ENCODE measurements at places on chromosomes 5 and 9. TPM values are rescaled to one million over a fixed set of nuclear protein-coding genes. Genes with fewer than 3 reads are reported as not detected.

GRCh38 chr9:78620303-78620702, 323.4 kb downstream of the PSAT1 start:
- no peak overlapping the region for H3K4me3 ChIP-seq
- H3K36me3 ChIP-seq, result no peaks in the 10 kb centered on the region
- H3K27ac ChIP-seq, result no peak overlapping the region
- H3K27me3 ChIP-seq, result no peaks in the 10 kb centered on the region
- H3K4me1 ChIP-seq, result no peaks in the 10 kb centered on the region

GRCh38 chr9:5392285-5392684, 45.4 kb downstream of the PLGRKT start:
- no peak overlapping the region for H3K27ac ChIP-seq
- no peak for DNase-seq
- no peak overlapping the region for H3K4me3 ChIP-seq
- no peaks in the 10 kb centered on the region for H3K36me3 ChIP-seq
- peaks cover 12% of the 10 kb centered on the region for H3K4me1 ChIP-seq
- no peaks in the 10 kb centered on the region for H3K27me3 ChIP-seq

GRCh38 chr5:54673523-54674225, 156.1 kb downstream of the SNX18 start:
- H3K27me3 ChIP-seq, result no peaks in the 10 kb centered on the region
- H3K4me3 ChIP-seq, result no peak overlapping the region
- DNase-seq, result peak; percentile 94
- H3K4me1 ChIP-seq, result peaks cover 50% of the 10 kb centered on the region
- no peaks in the 10 kb centered on the region for H3K36me3 ChIP-seq

DNA sequence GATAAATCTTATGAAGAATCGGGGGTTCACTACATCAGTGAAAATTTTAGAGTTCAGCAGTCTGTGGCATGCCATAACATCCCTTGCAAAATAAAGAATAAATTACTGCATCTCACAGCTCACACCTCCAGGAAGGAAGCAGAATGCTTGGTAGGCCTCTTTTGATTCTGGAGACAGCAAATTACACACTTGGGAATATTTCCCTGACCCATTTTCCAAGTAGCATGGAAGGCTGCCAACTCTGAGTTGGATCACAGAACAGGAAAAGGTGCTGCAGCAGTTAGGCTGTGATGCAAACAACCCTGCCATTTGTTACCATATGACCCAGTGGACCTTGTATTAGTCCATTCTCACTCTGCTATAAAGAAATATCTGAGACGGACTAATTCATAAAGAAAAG, 293.5 kb downstream of the ASTN2 start:
- no peaks in the 10 kb centered on the region for H3K4me1 ChIP-seq
- no peak overlapping the region for H3K4me3 ChIP-seq
- no peak overlapping the region for H3K27ac ChIP-seq
- no peaks in the 10 kb centered on the region for H3K27me3 ChIP-seq
- DNase-seq, result no peak

DNA sequence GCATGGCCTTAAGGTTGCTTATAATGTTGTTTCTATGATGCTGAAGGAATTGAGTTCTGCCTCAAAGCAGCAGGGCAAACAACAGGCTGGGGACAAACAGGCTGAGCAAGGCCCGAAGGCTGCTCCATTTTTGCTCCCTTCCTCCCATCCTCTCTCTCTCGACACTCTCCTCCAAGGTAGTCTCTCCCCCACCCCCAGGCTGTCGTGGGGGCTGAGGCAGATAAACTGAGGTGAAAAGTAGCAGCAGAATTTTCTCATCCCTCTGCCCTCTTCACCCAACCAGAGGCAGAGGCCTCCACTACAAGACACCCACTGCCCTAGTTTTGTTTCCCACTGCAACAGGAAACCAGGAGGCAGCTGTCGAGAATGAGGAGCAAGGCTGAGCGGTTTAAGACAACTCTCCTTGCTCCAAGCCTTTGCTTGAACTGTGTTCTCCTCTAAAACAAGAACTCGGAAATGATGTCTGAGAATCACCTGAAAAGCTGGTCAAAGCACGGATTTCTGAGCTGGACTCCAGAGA, 13.5 kb upstream of the GNA14 start:
- no peaks in the 10 kb centered on the region for H3K36me3 ChIP-seq
- no peaks in the 10 kb centered on the region for H3K4me1 ChIP-seq
- no peaks in the 10 kb centered on the region for H3K27me3 ChIP-seq
- DNase-seq, result no peak

GRCh38 chr5:87403409-87403808, 9.3 kb downstream of the CCNH start:
- no peaks in the 10 kb centered on the region for H3K27me3 ChIP-seq
- H3K27ac ChIP-seq, result no peak overlapping the region
- DNase-seq, result no peak
- peaks cover 75% of the 10 kb centered on the region for H3K4me1 ChIP-seq
- no peak overlapping the region for H3K4me3 ChIP-seq

- peaks cover 40% of the 10 kb centered on the region for H3K4me1 ChIP-seq
- H3K36me3 ChIP-seq, result no peaks in the 10 kb centered on the region
- no peak overlapping the region for H3K4me3 ChIP-seq
- no peaks in the 10 kb centered on the region for H3K27me3 ChIP-seq
Observed at GRCh38 chr5:170393235-170393634, 4.1 kb upstream of the KCNMB1 start.

DNA sequence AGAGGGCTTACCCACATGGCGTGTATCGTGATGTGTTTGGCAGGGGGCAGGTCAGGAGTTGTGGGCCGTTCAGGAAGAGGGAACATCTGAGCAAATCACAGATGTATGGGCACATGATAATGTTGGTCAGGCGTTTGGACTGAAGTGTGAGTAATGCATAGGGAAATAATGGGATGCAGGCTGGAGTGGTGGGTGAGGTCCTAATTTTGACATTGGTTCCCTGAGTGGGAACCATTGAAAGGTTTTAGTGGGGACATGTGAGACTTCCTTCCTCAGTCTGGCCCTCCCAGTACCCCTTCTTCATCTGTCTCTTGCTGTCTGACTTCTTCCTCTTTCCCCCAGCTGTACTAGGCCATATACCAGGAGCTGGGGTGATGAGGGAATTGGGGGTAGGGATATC, 7.6 kb downstream of the OTULIN start:
- no peak for DNase-seq
- no peak overlapping the region for H3K4me3 ChIP-seq
- no peak overlapping the region for H3K27ac ChIP-seq
- H3K36me3 ChIP-seq, result peaks cover 4% of the 10 kb centered on the region
- H3K4me1 ChIP-seq, result peaks cover 83% of the 10 kb centered on the region

DNA sequence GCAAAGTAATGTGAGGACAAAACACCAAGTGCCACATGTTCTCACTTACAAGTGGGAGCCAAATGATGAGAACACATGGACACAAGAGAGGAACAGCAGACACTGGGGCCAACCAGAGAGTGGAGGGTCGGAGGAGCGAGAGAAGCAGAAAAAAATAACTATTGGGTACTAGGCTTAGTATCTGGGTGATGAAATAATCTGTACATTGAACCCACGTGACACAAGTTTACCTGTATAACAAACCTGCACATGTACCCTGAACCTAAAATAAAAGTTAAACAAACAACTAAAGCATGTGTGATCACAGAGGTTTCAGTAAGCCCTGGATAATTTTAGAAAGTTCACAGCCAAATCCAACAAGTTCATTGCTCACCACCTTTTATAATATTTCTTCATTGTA, 160.1 kb downstream of the TENT4A start:
- no peaks in the 10 kb centered on the region for H3K4me1 ChIP-seq
- no peak for DNase-seq
- H3K36me3 ChIP-seq, result no peaks in the 10 kb centered on the region
- H3K4me3 ChIP-seq, result no peak overlapping the region
- no peaks in the 10 kb centered on the region for H3K27me3 ChIP-seq
- H3K27ac ChIP-seq, result no peak overlapping the region

- H3K4me1 ChIP-seq, result peaks cover 19% of the 10 kb centered on the region
- no peak overlapping the region for H3K27ac ChIP-seq
- no peaks in the 10 kb centered on the region for H3K27me3 ChIP-seq
- no peak for DNase-seq
- no peaks in the 10 kb centered on the region for H3K36me3 ChIP-seq
Observed at GRCh38 chr5:141965071-141965470, 3.8 kb upstream of the RNF14 start.

GRCh38 chr9:93652604-93653592, 76.5 kb downstream of the PHF2 start:
- DNase-seq, result peak; percentile 62
- no peak overlapping the region for H3K27ac ChIP-seq
- H3K36me3 ChIP-seq, result peaks cover 4% of the 10 kb centered on the region

- no peak overlapping the region for H3K27ac ChIP-seq
- peak; percentile 1 for DNase-seq
- H3K4me1 ChIP-seq, result peaks cover 10% of the 10 kb centered on the region
- H3K36me3 ChIP-seq, result no peaks in the 10 kb centered on the region
Observed at GRCh38 chr5:172638209-172638768, 2.8 kb upstream of the NEURL1B start.

GRCh38 chr5:111214052-111214742, 10.0 kb upstream of the CAMK4 start:
- H3K27me3 ChIP-seq, result no peaks in the 10 kb centered on the region
- no peaks in the 10 kb centered on the region for H3K4me1 ChIP-seq
- H3K36me3 ChIP-seq, result no peaks in the 10 kb centered on the region
- H3K27ac ChIP-seq, result no peak overlapping the region
- DNase-seq, result no peak

GRCh38 chr5:172187118-172188032, 649 bp downstream of the STK10 start:
- peak overlapping the region; percentile 96 for H3K27ac ChIP-seq
- peak overlapping the region; percentile 80 for H3K4me3 ChIP-seq
- H3K4me1 ChIP-seq, result peaks cover 49% of the 10 kb centered on the region

DNA sequence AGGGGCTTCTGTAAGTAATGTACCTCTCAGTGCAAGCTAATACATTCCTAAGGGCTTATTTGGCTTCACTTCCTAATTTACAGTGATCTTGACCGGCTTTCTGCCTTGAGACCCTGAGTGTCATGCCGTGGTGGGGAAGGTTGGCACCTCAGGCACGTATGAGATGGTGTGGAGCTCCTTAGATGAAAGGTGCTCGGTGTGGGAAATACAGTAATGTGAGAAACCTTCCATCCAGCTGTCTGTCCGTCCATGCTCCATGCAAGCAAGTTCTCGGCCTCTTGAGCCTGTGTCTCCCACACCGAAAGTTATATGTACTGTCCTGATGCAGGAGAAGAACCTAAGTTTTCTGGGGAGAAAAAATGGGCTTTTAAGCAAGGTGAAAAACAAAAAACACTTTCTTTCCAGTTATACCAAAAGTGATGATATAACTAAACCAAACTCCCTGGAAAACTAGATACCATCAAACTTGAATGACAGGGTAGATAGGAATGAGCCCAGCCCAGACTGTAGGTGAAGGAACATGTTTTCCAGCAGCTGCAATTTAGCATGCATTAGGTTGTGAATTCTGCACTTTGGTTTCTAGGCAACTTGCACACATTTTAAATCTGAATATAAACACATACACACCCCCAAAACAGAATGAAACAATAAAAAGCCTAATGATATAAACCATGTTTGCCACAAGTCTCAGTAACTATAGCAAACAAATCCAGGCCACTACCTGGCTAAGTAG, 279.6 kb downstream of the FANCC start:
- H3K36me3 ChIP-seq, result peaks cover 4% of the 10 kb centered on the region
- H3K27ac ChIP-seq, result no peak overlapping the region
- no peaks in the 10 kb centered on the region for H3K27me3 ChIP-seq
- DNase-seq, result no peak
- no peak overlapping the region for H3K4me3 ChIP-seq

DNA sequence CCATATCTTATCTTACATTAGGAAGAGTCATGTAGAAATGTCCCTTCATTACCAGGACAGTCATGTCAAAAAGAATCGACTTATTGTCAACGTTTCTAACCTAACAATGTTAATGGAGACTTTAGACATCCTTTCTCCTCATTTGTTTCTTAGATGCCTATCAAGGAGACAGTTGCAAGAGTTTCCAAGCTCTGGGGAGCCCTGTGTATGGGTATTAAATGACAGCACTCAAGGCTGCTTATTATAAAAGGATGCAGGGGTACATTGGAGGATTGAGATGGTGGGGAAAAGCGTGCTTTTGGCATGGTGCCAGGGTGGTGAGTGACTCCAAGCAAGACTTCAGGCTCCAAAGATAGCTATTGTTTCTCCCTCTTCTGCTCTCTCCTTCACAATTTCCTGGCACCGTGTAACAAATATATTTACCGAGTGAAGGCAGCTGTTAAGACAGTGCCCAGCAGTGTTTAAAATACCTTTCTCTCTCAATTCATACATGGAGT, 461.3 kb upstream of the CLINT1 start:
- H3K4me1 ChIP-seq, result no peaks in the 10 kb centered on the region
- no peak overlapping the region for H3K27ac ChIP-seq
- no peak overlapping the region for H3K4me3 ChIP-seq
- no peaks in the 10 kb centered on the region for H3K27me3 ChIP-seq
- H3K36me3 ChIP-seq, result no peaks in the 10 kb centered on the region
- DNase-seq, result no peak

GRCh38 chr5:161548487-161549094, 2.1 kb upstream of the GABRB2 start:
- H3K36me3 ChIP-seq, result no peaks in the 10 kb centered on the region
- H3K27ac ChIP-seq, result no peak overlapping the region
- DNase-seq, result no peak
- no peak overlapping the region for H3K4me3 ChIP-seq
- H3K4me1 ChIP-seq, result peaks cover 15% of the 10 kb centered on the region

- H3K27ac ChIP-seq, result no peak overlapping the region
- peaks cover 36% of the 10 kb centered on the region for H3K27me3 ChIP-seq
- DNase-seq, result peak; percentile 68
- no peak overlapping the region for H3K4me3 ChIP-seq
Observed at GRCh38 chr5:606061-606460, 6.1 kb upstream of the CEP72 start.

DNA sequence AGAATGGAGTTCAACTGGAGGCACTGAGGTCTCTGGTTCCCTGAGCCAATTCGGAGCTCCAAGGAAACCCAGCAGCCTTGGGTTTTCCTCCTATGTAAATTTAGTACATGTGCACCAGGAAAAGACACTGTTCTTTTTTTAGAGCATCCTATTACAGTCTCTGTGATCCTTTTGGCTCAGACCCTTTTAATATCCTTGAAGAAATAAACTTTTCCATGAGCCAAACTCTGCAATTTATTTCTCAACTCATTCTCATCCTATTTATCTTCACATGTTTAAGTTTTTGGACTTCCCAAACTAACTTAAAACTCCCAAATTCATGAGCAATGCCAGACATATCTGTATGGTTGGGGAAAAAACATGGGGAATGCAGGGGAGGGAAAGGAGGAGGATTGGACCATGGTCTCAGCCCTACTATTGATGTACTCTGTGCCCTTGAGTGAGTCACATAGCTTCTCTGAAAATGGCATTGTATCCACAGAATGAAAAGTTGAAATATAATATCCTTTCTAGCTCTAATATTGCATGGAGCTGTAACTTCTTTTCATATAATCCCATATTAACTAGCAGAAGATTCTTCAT, 76.6 kb downstream of the PAPPA start:
- no peak overlapping the region for H3K4me3 ChIP-seq
- no peak for DNase-seq
- H3K27ac ChIP-seq, result no peak overlapping the region
- no peaks in the 10 kb centered on the region for H3K36me3 ChIP-seq

COL27A1 gene
- total RNA-seq, result 11.9 TPM

SPINK6 gene
- not detected for total RNA-seq

HRCT1 gene
- not detected for total RNA-seq

C9orf40 gene
- total RNA-seq, result 5.7 TPM

CAAP1 gene
- 18.2 TPM for total RNA-seq
